ENCODE measurements at places on chromosomes 4 and X.

DNA sequence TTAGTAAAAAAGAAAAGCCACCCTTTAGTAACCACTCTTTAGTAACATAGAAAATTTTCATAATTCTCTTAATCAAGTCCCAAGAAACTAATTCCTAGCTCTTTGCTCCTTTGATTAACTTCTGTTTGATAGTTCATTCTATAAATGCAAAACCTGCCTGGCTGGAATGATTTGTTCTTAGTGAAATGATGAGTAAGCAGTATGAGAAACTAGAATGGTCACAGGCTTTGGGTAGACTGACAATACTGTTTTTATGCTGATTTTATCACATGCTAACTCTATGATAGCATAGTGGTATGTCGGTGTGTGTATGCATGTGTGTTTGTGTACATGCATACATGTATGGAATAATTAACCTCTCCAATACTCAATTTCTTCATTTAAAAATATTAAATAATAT lies 81.2 kb downstream of the SYTL5 start:
- no peak for DNase-seq

DNA sequence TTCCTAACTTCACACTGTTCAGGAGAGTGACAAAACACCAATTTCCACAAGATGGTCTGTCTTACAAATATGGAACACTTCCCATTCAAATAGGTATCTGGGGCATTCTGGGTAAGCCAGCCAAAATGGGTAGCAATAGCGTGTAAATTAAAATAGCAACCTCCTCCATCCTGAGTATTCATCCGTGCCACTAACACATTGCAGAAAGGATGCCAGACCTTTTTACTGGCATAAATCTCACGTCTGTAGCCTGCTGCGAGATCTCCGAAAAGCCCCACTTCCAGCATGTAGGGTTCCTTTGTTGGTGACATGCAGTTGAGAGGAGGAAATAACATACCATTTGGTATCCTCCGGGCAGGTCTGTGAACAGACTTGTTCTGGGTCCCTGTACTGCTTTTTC lies 52.7 kb upstream of the RAI2 start:
- DNase-seq = no peak

- DNase-seq = no peak
Observed at GRCh38 chrX:24876530-24877287, 139.1 kb downstream of the ARX start.

- DNase-seq = peak; percentile 12
Observed at GRCh38 chrX:13791559-13791958, 25.3 kb downstream of the GPM6B start.

DNA sequence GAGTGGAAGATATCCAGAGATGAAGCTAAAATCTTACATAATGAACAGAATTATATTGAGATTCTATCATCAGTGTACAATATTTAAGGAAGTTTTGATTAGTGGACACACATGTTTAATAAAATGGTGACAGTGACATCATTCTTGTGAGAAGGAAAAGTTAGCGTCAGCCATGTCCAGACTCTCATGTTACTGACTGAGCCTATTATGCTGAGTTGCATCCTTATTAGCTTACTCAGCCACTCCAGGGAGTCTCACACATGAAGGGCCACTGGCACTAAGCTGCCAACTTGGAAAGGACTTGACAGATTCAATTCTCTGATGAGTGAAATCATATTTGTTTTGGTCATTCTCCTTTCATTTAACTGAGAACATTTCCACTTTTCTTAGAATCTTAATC lies 170.6 kb downstream of the BANK1 start:
- no peak for DNase-seq

DNA sequence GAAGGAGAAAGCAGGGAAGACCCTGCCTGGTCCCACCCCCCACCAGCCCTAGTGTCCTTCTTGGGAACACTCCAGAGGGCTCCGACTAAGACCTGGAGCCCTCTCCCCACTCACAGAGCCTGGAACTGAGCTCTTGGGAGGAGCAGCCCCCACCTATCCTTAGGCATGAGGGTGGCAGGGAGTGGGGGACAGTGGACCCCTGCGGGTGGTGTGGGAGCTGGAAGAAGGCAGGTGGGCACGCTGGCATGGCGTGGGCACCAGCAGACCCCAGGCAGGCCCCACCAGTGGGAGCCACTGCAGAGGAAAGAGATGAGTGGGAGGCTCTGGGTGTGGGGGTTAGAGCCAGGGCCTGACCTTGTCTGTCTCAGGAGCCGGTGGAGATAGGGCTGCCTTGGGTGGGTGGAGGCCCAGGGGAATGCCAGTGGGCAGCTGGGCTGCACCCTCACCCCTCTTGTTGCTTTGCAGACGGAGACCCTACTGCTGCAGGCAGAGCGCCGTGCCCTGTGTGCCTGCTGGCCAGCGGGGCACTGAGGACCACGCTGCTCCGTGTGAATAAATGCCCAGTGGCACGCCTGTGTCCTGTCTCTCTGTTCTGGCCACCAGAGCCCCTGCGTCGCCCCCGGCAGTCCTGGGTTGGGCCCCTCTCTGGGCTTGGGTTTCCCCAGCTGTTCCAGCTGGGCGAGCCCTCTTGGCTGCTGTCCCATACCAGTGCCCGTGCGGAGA lies 15.6 kb upstream of the NAT8L start:
- no peak for DNase-seq

DNA sequence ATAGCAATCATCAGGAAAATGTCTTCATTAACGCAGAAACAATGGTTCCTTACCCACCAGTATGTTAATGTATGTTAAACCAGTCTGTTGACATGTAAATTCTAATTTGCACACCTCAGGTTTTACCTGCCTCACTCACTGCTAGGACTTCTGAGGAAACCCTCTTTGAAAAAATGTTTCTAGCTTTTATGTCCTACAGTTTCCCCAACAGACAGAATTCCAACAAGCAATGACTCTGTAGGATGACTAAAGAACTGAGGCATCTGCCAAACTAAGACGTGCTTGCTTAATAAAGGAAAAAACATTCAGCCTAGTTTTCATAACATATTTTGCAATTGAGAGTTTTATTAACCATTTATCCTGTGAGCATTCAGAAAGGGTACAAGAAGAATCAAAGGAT lies 20.6 kb upstream of the SOX3 start:
- DNase-seq = no peak

- DNase-seq = no peak
Observed at GRCh38 chrX:18681996-18682395, 10.1 kb upstream of the RS1 start.

DNA sequence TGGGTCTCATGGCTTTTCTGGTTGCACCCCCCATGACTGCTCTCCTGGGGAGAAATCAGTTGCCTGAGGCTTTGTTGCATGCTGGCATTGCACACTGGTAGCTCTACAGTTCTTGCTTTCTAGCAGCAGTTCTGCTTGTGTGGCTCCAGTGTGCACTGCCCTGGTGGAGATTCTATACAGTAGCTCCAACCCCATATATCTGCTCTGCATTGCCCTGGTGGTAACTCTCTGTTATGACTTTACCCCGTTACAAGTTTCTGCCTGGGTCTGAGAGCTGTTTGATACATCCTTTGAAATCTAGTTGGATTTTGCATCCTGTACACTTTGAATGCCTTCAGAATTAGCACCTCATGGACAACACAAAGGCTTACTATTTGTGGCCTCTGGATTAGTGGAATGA lies 241.4 kb upstream of the EPHA5 start:
- DNase-seq = no peak

DNA sequence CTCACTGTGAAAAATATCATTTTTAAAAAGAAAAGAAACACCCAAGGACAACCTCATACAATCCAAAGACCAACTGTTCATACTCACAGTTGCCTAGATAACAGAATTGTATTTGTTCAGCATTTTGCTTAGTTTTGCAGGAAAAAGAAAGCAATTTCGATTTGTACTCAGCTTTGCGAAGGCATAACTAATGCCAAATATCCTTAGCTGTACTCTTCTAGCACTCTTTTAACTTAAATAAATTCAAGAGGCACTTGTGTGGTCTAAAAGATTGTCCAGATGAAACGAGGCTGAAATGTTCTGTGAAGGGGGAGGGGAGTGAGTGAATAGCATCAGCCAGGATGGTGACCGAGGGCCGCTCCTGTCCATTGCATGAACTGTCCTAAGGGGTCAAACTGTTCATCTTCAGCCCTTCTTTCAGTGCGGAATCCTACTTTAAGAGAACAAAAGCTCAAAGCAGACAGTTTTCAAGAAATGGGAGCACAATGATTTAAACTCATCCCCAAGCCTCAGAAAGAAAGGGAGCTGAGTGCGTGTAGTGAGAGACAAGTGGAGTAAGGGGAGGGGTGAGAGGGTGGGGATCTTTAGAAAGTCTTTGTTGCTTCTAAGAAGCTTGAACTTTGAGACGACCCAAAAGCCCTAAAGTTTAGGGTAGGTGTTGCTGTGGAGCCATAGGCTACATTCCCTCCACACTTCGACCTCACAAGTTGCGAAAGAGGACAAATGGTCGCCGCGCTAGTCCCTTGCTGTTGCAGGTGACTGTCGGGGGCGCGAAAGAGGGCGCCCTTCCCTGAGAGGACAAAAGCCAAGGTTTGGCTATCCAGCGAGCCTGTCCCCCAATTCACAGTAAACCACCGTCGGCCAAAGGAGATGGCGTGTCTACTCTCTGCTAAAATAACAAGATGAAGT lies 4.0 kb upstream of the NEUROG2 start:
- DNase-seq = no peak

- no peak for DNase-seq
Observed at GRCh38 chr4:73780243-73780642, 39.9 kb downstream of the CXCL8 start.

- no peak for DNase-seq
Observed at GRCh38 chr4:169348541-169348940, 77.8 kb upstream of the SH3RF1 start.

DNA sequence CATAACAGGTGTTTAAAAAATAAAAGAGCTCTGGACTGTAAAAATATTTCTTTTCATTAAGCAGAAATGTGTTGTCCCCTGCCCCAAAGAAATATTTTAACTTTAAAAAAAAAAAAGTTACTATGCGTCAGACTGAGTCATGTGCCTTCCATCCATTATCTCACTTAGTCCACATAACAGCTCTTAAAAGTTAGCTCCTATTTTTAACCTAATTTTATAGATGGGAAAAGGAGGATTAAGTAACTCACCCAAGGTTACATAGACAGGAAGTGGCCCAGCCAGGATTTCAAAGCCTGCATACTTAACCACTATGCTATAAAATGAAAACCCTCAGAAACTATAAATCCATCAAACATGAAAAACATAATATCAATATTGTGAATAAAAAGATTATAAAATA lies 97.7 kb downstream of the MANBA start:
- DNase-seq = no peak

- DNase-seq = no peak
Observed at GRCh38 chrX:137363559-137363958, 202.4 kb upstream of the ZIC3 start.

GRCh38 chr4:52982255-52982945 lies 120.3 kb downstream of the RASL11B start:
- peak; percentile 32 for DNase-seq

GRCh38 chrX:93932471-93933220 lies 258.6 kb downstream of the FAM133A start:
- no peak for DNase-seq

DNA sequence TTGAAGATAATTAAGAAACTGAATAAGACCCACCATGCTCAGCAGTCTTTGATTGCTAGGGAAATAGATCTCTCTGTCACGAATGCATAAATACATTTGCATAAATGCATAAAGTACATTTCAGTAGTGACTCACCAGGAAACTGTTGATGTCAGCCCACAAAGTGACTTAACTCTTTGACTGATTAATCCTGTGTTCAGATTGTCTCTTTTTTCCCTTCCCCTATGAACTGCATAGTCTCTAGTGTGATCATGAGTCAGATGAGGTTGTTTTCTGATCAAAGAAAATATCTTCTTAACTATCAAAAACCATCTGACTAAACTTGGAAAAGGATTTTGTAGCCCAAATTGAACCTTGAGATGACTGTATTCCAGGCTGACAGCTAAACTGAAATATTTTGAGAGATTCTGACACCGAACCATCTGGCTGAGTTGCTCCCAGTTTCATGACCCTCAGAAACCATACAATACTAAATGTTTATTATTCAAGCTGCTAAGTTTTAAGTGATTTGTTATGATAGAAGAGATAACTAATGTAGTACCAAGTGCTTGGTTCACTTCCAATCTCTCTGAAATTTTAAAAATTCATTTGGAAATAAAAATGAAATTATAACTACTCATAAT lies 1381.5 kb upstream of the AGA start:
- DNase-seq = no peak

DNA sequence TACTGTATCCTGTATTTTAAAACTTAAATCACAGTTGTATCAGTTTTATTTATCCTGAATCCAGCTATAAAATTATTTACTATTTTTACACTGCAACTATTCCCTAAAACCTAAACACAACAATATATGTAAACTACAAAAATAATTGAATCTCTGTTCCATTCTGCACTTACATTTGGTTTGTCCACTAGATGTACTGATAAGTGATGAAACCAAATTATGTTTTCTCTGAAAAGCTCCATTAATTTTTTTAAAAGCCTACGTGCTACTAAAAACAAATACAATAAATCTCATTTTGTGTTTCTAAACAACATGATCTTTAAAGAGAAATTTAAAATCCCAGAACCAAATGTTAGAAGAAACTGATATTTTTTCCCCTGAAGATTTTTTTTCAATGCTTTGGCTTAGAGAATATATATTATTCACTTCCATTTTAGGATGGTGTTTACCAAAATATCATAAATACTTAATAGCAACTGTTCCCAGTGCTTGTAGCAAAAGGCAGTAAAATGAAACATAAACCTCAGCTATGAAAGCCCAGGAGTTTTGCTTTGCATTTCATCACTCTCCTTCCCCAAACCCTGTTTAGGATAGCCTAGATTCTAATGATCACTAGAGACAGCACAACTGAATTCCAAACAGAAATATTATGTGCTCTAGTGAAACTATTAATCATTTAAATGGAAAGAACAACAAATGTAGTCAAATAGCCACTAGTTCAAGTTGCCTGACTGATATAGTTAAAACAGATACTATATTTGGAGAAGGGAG lies 19.7 kb downstream of the ANTXR2 start:
- DNase-seq = no peak

- no peak for DNase-seq
Observed at GRCh38 chr4:183409483-183409882, 35.0 kb upstream of the CDKN2AIP start.

DNA sequence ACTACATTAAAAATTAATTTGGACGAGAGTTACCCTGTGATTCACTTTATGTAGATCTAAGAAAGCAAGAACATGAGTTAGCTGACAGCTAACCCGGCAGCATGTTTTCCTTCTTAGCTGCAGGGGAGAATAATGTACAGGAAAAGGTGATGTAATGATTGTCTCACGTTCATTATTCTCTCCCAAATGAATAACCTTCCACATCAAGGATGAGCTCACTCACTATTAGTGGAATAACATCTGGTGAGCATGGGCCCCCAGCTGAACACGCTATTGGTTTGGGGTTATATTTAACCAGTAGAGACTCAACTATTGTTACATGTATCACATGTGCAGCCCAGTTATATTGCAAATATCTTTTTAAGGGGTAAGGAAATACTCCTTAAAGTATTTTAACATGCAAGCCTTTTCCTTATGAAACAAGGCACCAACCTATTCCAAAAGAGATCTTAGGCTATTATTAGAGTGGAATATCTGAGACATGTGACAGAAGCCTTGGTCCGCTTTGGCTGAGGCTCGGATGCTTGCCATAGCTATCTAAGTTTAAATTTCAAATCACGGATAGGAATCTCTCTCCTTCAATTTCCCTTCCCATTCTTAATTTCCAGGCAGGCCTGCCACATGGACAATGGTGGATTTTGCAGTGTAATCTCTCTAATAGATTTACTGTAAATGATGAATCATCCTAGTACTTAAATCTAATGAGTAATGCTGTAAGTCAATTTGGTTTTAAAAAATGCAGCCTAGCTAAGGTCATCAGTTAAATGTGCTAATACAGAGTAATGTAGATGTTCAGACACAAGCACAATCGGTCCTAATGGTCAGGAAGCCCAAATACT lies 99.0 kb upstream of the OTUD4 start:
- DNase-seq = no peak

- no peak for DNase-seq
Observed at GRCh38 chr4:175380841-175381240, 431.2 kb downstream of the GPM6A start.
